ENCODE measurements at places on chromosomes 11 and 22.

DNA sequence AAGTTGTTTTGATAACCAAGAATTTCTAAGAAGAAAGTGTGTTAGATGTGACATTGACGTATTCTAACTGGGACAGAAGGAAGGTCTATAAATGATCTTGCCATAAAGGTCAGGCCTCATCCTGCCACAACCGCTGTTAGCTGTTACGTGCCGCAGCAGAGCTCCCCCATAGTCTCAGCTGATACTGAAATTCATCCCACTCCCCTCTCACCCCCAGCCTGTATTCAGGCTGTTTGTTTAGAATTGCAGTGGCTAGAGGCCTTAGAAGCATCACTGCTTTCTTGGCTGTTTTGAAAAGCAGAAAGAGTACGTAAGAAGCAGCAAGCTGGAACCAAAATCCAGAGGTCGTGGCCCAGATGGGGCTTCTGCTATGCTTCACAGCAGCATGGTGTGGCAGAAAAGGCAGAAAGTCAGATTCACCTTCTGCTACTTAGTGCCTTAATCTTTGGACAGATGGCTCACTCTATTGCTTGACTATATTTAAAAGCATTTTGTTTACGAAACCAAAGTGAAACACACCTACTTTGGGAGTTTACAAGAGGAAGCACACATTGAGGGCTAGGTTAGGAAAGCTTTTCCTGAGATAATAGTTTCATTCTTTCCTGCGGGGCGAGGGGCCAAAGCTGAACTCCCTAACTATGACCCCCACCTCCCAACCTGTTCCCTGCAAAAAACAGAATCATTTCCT lies 950 bp upstream of the LAYN start:
- DNase-seq: no peak

GRCh38 chr22:30253205-30253852 lies 6.8 kb upstream of the LIF start:
- DNase-seq: peak; percentile 43

DNA sequence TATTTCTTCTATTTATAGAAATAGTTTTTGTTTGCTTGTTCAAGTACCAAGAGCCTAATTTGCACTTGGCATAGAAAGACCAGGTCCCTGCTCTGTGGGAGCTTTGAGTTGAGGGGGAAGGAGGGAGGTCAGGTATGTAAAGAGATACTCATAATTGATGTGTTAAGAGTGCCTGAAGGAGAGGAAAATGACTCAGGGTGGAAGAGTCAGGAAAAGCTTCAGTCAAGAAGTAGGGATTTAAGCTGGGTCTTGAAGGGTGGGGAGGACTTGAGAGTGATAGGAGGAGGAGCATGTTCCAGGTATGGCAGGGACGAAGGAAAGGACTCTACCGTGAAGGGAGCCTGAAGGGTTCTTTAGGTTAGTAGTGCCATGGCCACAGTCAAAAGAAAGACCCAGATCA lies 9.0 kb downstream of the RBX1 start:
- no peak for DNase-seq

DNA sequence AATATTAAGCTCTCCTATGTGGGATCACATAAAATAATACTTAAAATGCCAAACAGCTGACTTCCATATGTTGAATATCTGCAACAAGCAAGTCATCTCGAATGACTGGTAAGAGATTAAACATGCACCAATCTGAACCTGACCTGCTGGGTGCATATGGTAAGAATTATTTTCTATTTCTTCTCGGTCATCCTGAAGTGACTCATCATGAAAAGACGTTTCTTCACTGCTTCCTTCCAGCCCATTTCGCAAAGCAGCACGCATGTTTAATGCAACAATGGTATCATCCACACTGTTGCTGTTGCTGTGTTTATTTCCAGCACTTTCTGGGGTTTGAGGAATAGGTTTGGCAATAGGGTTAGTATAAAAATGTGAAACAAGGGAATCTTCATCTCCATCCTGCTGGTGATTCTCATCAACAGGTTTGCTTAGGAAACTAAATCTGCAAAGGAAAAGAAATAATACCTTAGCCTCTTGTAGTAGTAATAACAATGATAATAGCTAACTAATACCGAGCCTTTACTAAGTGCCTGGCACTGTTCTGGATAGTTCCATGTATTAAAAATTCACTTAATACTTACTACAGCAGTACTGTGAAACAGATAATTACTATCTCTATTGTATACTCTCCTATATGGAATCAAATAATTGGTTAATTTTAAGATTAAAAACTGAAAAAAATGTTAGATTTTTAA lies 52.0 kb upstream of the CHRNA10 start:
- DNase-seq: no peak

- peak; percentile 55 for DNase-seq
These were observed 103.4 kb downstream of the BRD1 start for GRCh38 chr22:49724030-49724892.

DNA sequence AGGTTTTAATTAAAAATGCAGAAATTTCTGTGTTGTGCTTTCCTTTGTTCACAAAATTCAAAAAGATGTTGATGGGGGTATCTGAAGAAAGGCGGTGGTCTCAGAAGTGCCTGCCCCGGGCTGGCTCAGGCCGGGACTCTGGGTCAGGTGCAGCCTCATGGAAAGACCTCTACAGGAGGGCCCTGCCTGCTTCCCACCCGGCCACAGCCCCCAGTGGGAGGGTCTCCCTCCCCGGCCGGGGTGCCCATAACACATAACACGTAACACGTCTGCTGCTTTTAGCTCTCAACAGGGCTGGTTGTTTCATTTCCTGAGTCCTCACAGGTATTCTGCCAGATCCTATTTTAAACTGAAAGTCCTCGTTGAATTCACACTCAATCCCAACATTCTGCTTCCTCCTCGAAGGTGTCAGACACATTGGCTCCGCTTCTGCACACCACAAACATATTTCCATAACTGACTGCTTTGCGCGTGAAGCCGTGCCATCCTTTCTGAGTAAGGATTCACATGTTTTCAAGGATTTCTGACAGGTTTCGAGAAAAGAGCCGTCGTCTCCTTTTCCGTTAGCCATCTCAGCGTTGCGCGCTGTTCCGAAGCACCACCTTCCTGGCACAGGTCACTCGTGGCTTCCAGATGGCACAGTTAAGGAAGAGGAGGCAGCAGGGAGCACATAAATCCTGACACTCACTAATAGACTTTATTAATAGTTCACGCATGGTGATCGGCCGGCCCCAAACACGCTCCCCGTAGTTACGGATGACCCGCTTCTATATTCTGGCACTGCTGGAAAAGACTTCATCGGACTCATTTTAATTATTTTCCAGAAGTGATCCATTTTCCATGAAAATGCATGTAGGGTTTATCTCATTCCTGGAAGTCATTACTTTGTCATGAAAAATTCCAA lies 569.3 kb downstream of the BRD1 start:
- DNase-seq: no peak

DNA sequence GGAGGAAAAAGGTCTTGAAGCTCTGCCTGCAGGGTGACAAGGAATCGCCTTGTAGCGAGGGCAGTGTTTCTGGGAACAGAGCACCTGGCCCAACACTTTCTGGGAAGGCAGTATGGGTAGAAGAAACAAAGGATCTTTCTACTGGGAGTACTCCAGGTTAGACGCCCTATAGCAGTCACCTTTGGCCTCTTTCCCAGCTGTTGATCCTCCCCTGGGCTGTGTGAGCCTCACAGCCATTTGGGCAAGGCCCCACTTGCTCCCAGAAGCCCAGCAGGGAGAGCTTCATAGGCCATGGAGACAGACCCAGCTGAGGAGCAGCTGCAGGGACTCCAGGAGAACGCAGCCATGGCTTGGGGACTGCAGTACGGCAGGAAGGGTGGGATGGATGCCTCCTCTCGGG lies 1.2 kb downstream of the SLCO2B1 start:
- DNase-seq: no peak

DNA sequence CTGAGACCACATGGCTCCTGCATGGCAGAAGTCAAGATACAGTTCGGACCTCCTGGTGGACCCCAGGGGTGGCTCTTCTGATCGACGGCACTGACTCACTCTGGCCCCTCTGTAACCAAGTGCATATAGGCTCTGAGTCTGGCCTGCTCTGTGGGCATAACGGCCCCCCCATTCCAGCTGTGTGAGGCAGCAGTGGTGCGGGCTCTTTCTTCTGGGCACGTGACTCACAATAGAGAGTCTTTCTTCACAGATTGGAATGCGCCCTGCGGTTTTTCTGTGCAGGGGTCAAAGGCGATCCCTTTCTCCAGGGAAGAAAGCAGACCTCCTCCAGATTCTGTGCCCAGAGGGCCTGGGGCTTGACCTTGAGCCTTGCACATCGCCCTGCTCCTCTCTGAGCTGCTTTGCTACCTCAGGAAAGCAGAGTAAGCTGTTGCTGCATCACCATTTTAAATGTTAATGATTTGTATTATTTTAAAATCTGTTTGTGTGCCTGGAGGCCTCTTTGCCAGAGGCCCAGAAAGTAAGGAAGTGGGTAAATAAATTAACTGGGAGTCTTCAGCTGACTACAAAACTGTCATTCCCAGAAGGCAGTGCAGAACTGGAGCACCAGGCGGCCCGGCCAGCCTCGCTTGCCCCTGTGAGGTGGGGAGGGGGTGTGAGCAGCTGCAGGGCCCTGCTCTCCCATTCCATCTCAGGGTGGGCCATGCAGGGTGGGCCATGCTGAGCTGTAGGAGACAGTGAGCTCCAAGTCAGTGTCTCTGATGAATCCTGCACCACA lies 199.0 kb downstream of the GRIK4 start:
- no peak for DNase-seq

GRCh38 chr11:61509043-61510029 lies 787 bp downstream of the LRRC10B start:
- peak; percentile 87 for DNase-seq

GRCh38 chr22:42801252-42802080 lies 55.6 kb downstream of the ARFGAP3 start:
- no peak for DNase-seq

GRCh38 chr11:90774727-90775566 lies 552.1 kb upstream of the CHORDC1 start:
- no peak for DNase-seq

GRCh38 chr11:70862093-70862492 lies 390.3 kb downstream of the SHANK2 start:
- DNase-seq: peak; percentile 75

DNA sequence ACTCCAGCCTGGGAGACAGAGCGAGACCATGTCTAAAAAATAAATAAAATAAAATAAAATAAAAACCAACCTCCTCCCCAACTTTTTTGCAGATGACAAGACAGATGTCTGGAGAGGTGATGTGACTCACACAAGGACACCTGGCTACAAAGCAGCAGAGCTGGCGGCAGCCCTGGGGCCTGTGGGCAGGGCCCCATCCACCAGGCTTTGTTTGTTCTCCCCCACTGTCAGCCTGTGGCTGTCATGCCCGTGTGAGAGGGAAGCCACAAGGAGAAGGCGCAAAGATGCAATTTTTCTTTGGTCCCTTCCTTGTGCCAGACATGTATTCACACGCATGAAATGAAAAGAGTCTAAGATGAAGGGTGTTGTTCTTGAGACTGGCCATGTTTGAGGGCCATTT lies 16.6 kb downstream of the CD59 start:
- DNase-seq: no peak

DNA sequence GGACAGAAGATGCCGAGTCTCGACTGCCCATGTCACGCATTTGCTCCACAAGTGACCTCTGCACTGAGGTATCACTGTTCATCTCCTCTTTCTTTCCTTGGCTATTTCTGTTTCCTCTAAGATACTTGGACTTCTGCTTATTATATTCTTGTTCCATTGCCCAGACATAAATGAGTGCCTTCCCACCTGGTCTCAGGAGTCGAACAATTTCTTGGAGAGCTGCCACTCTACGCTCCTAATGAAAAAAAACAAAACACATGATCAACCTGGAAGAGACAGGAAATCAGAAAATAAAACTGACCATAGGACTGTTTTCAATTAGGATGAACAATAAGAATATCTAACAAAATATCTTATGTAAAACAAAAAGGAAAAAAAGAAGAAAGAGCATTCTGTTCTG lies 47.4 kb upstream of the CWF19L2 start:
- DNase-seq: no peak

DNA sequence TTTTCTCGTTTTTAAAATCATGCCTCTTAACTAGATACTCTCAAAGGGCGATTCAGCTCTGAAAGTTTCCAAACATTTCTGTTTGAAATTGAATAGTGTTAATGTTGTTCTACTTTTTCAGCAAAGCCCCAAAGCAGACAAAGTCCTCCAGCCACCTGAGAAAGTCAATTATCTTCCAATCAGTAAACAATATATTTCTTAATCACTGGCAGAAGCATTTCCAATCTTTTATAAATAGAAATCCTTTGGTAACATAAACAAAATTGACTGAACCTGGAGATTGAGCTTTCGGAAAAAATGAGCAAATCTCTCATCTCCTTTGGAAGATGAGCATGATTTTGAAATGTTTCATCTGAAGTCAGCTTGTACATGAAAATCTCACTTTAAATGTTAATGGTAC lies 84.4 kb upstream of the FIBIN start:
- DNase-seq: no peak

DNA sequence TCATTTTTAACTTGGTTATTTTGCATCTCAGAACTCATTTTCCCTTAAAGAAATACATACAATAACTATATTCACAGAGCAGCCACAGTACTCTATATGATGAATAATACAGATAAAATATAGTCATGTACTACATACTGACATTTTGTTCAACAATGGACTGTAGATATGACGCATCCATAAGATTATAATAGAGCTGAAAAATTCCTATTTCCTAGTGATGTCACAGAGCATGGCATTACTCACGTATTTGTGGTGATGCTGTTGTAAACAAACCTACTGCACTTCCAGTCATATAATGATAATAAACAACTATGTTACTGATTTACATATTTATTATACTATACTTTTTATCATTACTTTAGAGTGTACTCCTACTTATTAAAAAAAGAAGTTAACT lies 38.7 kb downstream of the NARS2 start:
- no peak for DNase-seq

- DNase-seq: no peak
These were observed 13.5 kb downstream of the PCSK7 start for GRCh38 chr11:117218133-117218915.

DNA sequence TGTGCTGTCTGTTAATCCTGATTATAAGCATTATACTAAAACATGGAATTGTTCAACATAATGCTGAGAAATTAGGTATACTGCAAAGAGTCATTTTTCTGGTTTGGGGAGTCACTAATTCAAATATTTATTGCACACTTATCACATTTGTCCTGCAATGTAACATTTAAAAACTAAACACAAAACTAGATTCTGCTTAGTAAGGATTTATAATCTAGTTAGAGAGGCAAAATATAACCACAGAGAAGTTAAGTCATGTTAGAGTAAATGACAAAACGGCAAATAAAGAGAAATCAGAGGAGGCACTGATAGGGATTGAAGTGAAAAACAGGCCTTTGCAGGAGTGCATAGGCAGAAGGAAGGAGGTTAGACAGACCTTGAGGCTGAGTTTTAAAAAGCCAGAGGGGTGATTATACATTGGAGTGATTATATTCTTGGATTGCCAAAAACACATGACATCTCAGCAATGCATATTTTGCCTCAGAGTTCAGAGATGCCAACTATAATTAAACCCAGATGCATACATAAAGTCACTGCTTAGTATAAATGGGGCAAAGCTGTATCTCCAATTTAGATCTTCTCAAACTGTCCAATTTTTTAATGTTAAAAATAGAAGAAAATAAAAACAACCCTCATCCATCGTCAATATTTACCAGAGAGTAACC lies 49.7 kb downstream of the CCDC34 start:
- DNase-seq: no peak

GRCh38 chr11:55942785-55943392 lies 6.7 kb upstream of the OR5I1 start:
- peak; percentile 35 for DNase-seq
